ENCODE measurements at places on chromosomes 5 and 9. TPM values are rescaled to one million over a fixed set of nuclear protein-coding genes. Genes with fewer than 3 reads are reported as not detected.

The RACK1 gene
- total RNA-seq: 624 TPM

The LVRN gene
- 0.15 TPM for total RNA-seq

The NUTM2G gene
- total RNA-seq: not detected

DNA sequence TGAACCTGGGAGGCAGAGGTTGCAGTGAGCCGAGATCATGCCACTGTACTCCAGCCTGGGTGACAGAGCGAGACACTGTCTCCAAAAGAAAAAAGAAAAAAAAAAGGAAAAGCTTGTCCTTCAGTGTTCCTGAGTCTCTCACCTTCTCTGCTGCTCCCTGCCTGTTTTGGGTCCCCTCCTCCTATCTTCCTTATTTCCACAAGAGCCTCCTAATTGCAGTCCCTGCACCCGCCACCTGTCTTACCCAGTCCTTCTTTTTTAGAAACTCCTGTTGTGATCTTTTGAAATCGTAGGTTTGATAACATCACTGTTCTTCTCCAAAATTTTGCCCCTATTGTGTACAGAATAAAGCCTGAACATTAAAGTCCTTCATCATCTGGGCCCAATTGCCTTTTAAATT is 234.9 kb downstream of the SH3GL2 start:
- no peak overlapping the region for H3K4me3 ChIP-seq
- H3K36me3 ChIP-seq: no peaks in the 10 kb centered on the region
- no peak for DNase-seq
- peaks cover 18% of the 10 kb centered on the region for H3K27me3 ChIP-seq
- H3K27ac ChIP-seq: no peak overlapping the region
- H3K4me1 ChIP-seq: no peaks in the 10 kb centered on the region

GRCh38 chr9:127163409-127163808 is 41.0 kb upstream of the ANGPTL2 start:
- H3K4me1 ChIP-seq: peaks cover 52% of the 10 kb centered on the region
- H3K4me3 ChIP-seq: no peak overlapping the region
- no peaks in the 10 kb centered on the region for H3K36me3 ChIP-seq
- H3K27me3 ChIP-seq: no peaks in the 10 kb centered on the region

DNA sequence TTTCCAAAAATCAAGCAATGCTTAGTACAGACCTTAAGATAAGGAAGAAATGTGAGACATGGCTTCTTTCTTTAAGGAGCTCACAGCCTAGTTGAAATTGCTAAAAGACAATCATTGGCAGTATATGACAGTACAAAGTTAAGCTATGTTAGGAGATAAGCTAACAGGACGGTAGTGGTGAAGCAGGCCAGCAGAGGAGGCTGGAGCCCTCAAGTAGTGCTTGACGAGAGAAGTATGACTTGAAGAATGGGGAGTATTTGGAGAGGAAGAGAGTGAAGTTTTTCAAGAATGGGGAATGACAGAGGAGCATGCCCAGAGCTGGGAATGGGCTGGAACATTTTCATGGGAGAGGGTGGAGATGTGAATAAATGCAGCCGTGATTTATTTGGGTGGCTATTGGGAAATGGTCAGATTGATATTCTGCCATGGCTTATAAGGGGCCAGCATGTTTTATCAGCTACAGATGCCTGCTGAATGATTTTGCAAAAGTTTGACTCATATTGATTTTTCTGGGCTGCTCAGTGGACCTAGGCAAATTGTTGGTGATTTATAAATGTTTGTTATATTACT is 43.7 kb downstream of the LURAP1L start:
- H3K4me1 ChIP-seq: peaks cover 36% of the 10 kb centered on the region
- no peaks in the 10 kb centered on the region for H3K27me3 ChIP-seq
- no peak overlapping the region for H3K27ac ChIP-seq
- H3K36me3 ChIP-seq: no peaks in the 10 kb centered on the region
- H3K4me3 ChIP-seq: no peak overlapping the region

DNA sequence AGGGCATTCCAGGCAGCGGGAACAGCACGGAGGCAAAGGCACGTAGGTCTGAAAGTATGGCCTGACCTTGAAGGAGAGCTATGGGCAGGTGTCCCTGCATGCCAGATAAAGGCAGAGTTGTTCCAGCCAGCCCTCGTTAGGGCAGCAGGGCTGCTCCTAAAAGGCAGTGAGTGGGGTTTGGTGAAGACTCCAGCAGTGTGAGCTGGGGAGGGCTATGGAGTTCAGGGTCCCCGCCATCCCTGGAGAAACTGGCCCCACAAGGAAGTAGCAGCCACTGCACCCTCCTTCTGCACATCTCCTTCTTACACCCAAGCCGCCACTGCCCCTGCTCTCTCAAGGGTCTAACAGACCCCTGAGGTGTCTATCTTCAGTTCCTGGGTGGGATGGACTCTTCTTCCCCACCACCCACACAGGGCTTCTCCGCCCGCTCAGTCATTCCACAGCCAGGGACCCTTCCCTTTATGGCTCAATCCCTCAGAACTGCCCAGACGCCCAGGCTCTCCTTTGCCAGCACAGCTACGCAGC is 1.4 kb downstream of the AKNA start:
- peaks cover 91% of the 10 kb centered on the region for H3K4me1 ChIP-seq
- no peak for DNase-seq
- peak overlapping the region; percentile 67 for H3K4me3 ChIP-seq
- no peaks in the 10 kb centered on the region for H3K27me3 ChIP-seq
- H3K36me3 ChIP-seq: no peaks in the 10 kb centered on the region

GRCh38 chr9:22124263-22125011 is 115.3 kb upstream of the CDKN2B start:
- no peaks in the 10 kb centered on the region for H3K4me1 ChIP-seq
- H3K27me3 ChIP-seq: no peaks in the 10 kb centered on the region
- no peaks in the 10 kb centered on the region for H3K36me3 ChIP-seq
- H3K27ac ChIP-seq: no peak overlapping the region

DNA sequence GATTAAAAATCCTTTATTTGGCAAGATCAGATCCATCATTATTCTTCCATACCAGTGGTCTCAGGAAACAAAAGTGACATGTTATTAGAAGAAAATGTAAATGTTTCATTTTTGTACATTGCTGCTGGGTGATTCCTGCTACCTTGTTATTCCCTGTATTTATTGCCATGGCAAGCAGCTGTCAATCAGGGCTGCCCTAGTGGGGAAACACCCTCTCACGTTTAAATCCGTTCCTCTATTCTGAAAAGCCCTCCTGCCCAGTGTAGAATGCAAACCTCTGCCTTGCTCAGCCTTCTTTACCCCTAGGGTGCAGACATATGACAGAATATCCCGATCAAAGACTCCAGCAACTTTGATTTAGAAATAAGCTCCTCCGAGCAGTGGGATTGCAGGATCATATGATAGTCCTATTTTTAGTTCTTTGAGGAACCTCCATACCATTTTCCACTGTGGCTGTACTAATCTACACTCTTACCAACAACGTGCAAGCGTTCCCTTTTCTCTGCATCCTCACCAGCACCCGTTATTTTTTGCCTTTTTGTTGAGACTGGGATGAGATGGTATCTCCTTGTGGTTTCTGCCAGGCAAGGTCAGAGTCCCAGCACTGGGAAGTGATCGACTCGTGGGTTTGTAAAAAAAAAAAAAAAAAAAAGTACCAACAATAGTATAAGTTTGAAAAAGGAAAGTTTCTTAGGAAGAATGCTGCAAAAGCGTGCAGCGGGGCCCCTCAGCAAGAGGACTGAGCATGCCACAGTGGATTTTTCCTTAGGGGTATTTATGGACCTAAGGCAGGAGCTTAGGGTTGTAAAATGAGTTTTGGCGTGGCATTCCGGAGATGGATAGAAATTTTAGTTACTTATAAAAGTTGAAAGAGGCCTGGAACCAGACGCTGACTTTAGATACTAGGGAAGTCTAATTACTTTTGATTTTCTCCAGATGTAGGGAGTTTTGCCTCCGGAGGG is 66.7 kb downstream of the HRH2 start:
- no peak overlapping the region for H3K4me3 ChIP-seq
- no peak for DNase-seq
- H3K27me3 ChIP-seq: peaks cover 23% of the 10 kb centered on the region

DNA sequence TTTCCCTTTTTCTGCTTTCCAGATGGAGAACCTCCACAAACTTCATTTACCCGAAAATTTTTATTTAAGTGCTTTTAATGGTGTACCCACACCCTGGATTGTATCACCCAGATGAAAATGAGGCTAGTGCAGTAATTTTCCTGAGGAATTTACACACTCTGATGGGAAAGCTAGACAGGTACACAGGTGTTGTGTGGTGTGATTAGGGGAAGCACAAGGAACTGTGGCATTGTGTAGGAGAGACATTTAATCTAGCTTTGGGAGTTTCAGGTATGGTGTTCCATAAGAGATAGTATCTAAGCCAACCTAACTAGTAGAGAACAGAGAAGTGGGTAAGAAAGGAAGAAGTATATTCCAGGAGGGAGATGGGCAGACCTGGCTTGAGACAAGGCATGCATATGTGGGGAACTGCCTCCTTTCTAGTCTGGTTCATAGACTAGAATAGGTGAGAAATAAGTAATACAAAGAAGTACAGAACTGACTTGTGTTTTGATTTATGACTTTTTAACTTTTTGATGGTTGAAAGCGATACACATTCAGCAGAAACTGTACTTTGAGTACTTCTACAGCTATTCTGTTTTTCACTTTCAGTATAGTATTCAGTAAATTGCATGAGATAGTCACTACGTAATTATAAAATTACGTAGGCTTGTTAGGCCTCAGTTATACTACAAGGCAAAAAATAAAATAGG is 22.9 kb upstream of the ROPN1L start:
- DNase-seq: no peak
- no peaks in the 10 kb centered on the region for H3K27me3 ChIP-seq
- peaks cover 65% of the 10 kb centered on the region for H3K36me3 ChIP-seq
- H3K4me1 ChIP-seq: no peaks in the 10 kb centered on the region
- H3K27ac ChIP-seq: no peak overlapping the region

- H3K27ac ChIP-seq: no peak overlapping the region
- H3K4me3 ChIP-seq: no peak overlapping the region
- H3K4me1 ChIP-seq: no peaks in the 10 kb centered on the region
- no peaks in the 10 kb centered on the region for H3K27me3 ChIP-seq
These were observed 105.5 kb downstream of the MACIR start for GRCh38 chr5:103364074-103364473.
